ENCODE measurements at places on chromosomes 6 and 20.

DNA sequence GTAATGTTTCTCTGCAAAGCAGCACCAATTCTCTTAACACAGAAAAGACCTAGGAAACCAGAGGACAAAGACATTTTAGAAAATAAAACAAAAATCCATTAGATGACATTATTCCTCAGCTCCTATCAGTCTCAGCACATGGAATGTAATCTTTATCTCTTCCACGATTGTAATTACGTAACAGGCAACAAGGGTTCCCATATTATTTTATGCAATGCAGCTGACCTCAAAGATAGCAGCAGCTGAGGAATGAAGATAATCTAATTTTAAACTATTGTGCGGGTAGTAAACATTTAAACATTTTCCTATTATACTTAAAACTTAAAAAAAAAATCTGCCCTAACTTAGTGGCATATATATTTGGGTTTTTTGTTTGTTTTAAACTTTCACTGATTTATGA is 33.0 kb upstream of the PTCHD4 start:
- no peak for DNase-seq

DNA sequence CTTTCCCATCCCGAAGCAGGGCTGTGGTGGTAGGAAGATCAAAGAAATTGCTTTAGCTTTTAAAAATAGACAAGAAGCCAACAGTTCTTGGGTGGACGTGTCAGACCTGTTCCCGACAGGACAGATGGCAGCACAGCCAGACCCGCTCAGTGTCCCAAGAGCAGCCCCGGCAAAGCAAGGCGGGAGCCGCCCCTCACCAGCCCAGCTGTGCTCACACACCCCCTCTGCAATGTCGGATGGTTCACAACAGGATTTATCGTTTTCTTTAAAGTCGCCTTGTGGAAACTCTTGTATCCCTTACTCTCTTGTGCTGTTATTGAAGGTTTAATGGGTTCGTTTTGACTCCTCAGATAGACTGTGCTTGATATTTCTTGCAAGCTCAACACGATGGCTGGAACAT is 302.4 kb downstream of the THBS2 start:
- DNase-seq = no peak

DNA sequence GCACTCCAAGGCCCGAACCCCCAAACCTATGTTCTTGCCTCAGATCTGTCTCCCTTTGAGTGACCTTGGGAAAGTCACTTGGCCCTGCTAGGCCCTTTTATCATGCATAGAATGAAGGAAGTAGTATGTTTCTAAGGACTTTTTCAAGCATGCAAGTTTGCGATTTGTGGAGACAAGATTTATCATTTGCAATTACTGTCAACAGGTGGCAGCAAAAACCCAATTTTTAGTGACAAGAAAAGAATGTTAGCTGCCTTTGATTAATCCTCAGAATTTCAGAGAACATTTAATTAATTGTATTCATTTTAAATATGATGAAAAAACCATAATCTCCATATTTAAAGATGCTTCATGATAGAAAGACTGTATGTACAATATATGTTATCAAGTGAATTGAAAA is 28.3 kb upstream of the PREP start:
- DNase-seq = peak; percentile 10

GRCh38 chr20:19354950-19355349 is 142.5 kb downstream of the SLC24A3 start:
- DNase-seq = no peak

DNA sequence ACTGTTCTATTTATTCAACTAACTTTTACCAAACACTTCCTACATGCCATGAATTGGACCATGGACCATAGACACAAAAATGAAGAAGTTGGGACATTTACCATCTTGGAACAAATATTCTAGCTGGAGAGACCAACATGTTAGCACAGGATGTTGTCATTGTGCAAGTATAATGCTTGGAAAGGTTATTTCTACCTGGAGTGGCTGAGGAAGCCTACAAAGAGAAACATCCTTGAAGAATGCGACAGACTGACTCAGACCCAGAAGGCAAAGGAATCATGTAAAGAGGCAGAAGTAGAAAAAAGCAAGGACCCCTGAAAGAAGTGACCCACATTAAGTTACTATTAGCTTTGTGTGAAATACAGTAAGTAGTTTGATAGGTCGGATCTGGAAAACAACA is 180.9 kb downstream of the SOD2 start:
- no peak for DNase-seq

DNA sequence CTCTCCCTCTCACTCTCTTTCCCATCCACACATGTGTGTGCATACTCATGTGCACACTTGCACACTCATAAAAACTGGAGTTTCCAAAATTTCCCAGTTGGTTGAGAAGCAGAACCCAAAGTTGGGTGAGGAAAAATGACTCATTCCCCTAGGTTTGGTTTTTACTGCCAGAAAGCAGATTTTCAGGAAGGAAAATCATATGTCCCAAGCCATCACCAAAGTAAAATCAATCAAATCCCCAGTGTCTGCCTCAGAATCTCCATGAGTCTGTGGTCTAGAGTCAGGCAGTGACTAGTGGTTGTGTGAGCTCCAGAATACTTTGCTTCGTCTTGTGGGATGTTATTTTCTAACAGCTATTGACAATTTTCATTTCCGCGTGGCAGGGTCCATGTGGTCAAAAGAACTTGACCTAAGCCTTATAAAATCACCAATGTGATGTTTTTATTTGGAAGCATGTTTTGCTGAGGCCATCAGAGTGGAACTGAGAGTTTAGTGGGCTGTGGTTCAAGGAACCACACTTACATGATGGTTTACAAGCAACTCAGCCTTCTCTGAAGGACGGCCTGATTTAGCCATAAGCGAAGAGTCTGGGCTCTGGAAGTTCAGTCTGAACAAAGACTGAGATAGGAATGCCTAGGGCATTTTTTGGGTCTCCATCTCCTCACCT is 81.9 kb upstream of the CCN6 start:
- no peak for DNase-seq

- no peak for DNase-seq
Measured at GRCh38 chr6:51893366-51893765, 194.0 kb downstream of the PKHD1 start.

- peak; percentile 100 for DNase-seq
Measured at GRCh38 chr20:12467758-12468157, 541.0 kb upstream of the SPTLC3 start.

DNA sequence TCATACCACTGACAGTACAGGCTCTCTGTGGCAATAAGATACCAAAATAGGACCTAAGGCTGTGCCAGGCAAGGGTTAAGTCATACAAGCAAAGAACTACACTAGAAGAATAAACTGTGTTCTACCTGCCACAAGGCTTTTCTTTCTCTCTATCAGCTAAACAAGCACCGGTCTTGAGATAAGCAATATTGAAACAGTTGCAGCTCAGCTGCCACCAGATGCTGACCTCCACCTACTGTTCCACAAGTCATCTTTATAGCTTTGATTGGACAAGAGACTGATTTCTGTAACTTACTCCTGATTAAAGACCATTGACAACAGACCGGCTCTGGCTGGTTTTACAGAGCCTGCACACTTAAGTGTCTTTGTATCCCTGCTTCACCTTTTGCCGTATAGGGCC is 24.1 kb downstream of the SCP2D1 start:
- DNase-seq = no peak

DNA sequence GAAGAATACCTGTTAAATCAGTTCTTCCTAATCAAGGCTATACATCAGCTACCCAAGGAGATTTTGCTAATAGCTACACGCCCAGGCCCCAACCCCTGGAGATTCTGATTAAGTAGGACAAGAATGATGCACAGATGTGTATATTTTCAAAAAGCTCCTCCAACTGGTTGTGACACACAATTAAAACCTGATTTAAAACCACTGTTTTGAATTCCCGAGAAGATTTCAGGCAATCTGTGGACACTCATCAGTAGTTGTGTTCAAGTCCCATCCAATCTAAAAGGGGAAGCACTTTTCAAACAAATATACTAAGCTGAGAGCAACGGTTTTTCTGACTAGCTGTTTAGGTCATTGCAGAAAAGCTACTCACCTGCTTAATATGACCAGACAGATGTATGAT is 118.9 kb upstream of the NHSL1 start:
- DNase-seq = no peak

DNA sequence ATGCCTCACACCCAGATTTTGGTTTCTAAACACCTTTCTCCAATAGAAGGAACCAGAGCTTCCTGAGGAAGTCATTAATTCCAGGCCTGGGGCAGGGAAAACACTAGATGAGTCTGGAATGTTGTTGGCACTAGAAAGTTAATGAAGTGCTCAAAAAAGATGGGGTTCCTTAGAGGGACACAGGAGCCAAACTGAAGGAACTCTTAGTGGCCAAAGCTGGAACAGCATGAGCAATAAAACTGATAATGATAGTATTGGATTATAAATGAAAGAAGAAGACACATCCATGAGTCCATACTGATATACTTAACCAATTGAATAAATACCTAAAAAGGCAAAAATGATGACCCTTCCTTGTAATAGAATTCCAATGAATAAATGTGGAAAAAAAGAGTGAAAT is 4.4 kb downstream of the IL20RA start:
- no peak for DNase-seq

All from NCI-H748 treated with DMSO at 0.1 percent for 48 hours (cell line).